ENCODE measurements at places on chromosomes 6 and 20. TPM values are rescaled to one million over a fixed set of nuclear protein-coding genes. Genes with fewer than 3 reads are reported as not detected.

The BACH2 gene
- total RNA-seq, result not detected

The HSPA12B gene
- total RNA-seq, result not detected

The SYNDIG1 gene
- not detected for total RNA-seq

The SLC44A4 gene
- not detected for total RNA-seq

The SLC17A9 gene
- 26.1 TPM for total RNA-seq

The MEI4 gene
- not detected for total RNA-seq

The WFDC5 gene
- total RNA-seq, result not detected

The GABRR2 gene
- not detected for total RNA-seq

The AURKA gene
- total RNA-seq, result 81.0 TPM

The LY6G6C gene
- total RNA-seq, result not detected

The CRYBG1 gene
- 16.1 TPM for total RNA-seq

The PGM3 gene
- 80.4 TPM for total RNA-seq

The PTGIS gene
- 0.89 TPM for total RNA-seq

The MYO6 gene
- 8.9 TPM for total RNA-seq

The SLC17A2 gene
- not detected for total RNA-seq

The SLC35D3 gene
- total RNA-seq, result not detected

The PBOV1 gene
- total RNA-seq, result not detected

The PRL gene
- total RNA-seq, result not detected

The SAPCD1 gene
- total RNA-seq, result 1.8 TPM

The EDN1 gene
- total RNA-seq, result under 0.01 TPM

The F13A1 gene
- not detected for total RNA-seq

The GNMT gene
- total RNA-seq, result not detected

The DCDC2 gene
- 5.3 TPM for total RNA-seq

The EPPIN gene
- not detected for total RNA-seq

The ELOVL4 gene
- total RNA-seq, result 9.8 TPM

The CALHM5 gene
- 0.58 TPM for total RNA-seq

The CRNKL1 gene
- total RNA-seq, result 18.1 TPM

The MMUT gene
- total RNA-seq, result 11.3 TPM

The SNRPB2 gene
- 35.7 TPM for total RNA-seq

The NKX2-4 gene
- total RNA-seq, result not detected

The HLA-DMB gene
- not detected for total RNA-seq

The IL20RA gene
- 1.2 TPM for total RNA-seq

The STMND1 gene
- total RNA-seq, result not detected

The IL17A gene
- total RNA-seq, result not detected

All from myometrial cell (primary cell).